ENCODE measurements at places on chromosomes 5 and 9.

- peak; percentile 38 for DNase-seq
Observed at GRCh38 chr9:5851445-5851844, 18.5 kb upstream of the ERMP1 start.

DNA sequence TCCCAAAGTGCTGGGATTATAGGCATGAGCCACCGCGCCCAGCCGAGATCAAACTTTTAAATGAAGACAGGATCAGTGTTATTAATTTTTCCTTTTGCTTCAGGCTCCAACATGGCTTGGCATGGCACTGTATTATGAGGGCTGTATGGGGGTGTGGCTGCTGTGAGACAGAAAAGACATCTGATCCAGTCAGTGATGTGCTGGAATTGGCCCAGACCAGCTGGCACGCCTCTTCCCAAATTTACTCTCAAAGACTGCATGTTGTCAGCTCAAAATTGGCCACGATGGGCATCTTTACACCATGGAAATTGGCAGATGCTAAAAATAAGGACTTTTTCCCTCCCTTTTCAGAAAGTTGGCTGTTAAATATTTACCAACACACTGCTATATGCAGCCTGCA, 12.1 kb upstream of the COL27A1 start:
- DNase-seq = no peak

GRCh38 chr5:106127341-106127781, 1543.4 kb downstream of the EFNA5 start:
- DNase-seq = no peak

- DNase-seq = no peak
Observed at GRCh38 chr5:16406630-16407029, 59.0 kb downstream of the ZNF622 start.

DNA sequence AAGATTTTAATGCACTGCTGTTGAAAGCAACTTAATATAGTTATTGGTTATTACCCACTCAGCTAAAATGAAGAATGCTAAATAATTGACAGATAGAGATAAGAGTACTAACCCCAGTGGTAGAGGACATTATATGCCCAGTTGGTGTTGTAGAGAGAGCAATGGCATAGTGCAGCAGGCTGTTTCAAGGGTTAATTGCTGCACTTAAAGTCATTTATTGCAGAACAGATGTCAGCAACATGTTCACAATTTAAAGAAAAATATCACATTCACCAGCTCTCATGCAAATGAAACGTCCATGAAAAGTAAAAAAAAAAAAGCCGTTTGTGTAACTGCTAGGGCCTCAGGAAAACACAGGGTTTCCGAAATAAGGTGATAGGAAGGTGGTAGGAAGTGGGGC, 254.6 kb downstream of the MTRR start:
- DNase-seq = no peak

DNA sequence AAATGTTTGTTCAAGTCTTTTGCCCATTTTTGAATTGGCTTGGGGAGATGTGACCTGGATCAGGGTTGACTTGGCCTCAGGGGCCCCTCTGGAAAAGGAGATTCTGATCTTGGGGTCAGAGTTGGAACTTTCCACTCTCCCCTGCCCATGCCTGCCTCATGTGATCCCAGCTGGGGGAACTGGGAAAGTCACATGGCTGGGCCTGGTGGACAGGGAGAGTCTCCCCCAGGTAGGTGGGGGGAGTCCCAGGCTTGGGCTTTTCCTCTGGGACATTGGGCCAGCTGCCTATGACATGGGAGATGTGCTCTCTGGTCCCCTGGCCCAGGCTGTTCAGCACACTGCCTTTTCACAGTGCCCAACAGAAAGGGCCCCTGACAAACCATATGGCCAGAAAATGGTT, 60.7 kb downstream of the NDST1 start:
- DNase-seq = no peak

DNA sequence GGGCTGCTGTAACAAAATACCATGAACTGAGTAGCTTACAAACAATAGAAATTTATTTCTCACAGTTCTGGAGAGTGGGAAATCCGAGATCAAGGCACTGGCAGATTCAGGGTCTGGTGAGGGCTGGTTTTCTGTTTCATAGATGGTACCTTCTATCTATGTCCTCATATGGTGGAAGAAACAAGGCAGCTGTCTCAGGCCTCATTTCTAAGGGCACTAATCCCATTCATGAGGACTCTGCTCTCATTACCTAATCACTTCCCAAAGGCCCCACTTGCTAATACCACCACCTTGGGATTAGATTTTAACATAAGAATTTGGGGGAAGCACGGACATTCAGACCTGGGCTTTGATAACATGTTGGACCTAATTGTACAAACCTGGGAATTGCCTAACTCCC, 13.5 kb downstream of the RFESD start:
- DNase-seq = no peak

GRCh38 chr9:23682891-23683431, 143.1 kb downstream of the ELAVL2 start:
- no peak for DNase-seq

- no peak for DNase-seq
Observed at GRCh38 chr9:27673641-27674040, 100.4 kb upstream of the C9orf72 start.

GRCh38 chr5:174729075-174729680, 4.8 kb downstream of the MSX2 start:
- no peak for DNase-seq

- DNase-seq = no peak
Observed at GRCh38 chr5:176888016-176888864, 10.9 kb downstream of the HK3 start.

DNA sequence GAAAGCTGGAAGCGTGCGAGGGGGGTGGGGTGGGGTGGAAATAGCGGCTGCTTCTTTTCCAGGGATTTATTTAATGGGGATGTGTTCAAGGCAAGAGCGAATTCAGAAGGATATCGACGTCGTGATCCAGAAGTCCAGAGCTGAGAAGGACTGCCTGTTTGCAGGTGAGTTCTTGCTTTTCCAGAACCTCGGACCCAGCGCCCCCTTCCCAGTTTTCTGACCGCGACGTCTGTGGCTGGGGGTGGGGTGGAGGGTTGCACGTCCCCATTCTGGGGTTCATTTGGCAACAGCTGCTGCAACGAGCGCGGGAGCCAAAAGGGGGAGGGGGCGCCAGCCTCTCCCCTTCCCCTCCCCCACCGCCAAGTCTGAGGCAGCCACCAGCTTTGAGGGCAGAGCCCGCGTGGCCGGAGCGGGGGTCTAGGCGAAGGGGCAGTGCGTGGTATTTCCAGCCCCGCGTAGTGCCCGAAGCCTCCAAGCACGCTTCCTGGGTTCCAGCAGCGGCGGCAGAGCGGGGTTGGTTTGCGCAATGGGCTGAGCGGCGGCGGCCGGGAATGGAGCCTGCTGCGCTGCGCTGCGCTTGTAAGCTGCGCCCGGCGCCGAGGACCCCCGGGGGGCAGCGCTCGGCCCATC, 701 bp downstream of the PARP8 start:
- peak; percentile 54 for DNase-seq

DNA sequence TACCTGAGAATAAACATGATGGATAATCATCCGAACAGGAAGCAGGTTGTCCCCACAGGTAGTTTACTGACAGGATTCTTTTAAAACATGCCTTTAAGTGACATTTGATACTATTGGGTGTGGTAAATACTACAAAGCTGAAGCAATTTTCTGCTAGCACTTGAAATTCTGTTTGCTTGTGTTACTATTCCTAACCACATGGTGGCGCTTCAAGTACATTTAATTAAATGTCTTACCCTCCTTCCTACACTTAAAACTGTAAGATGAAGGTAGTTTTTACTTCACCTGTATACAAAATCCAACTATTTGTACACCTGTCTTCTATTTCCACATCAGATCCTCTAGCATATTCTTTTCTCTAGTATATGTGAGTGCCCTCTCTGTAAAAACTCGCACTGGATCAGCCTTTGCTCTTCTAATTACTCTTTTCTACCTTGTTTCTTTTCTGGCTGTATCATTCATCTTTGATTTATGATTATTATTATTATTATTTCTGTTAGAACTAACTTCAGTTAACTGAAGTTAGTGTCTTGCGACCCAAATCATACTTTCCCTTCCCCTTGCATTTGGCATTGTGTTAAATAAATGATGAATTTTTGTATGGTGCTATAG, 18.4 kb downstream of the SLC25A46 start:
- DNase-seq = peak; percentile 19

DNA sequence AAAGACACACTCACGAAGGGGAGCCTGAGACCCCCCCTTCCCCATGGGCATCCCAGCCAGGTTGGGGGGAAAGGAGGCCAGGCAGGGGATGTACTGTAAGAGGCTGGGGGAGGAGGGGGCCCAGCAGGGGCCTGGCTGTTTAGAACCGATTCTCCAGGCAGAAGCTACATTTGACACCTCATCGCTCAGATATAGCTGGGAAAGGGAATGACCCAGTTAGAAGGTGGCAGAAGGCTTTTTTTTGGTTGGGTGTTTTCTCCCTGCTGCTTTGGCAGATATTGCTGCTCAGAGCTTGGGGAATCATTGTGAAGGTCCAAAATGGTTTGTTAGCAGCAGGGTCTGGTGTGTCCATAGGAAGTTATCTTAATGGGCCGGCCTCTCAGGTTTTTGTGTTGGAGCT, 6.0 kb downstream of the CDX1 start:
- DNase-seq = no peak
